ENCODE measurements at places on chromosomes 4 and X. TPM values are rescaled to one million over a fixed set of nuclear protein-coding genes. Genes with fewer than 3 reads are reported as not detected.

GRCh38 chr4:165328708-165329107 lies 1.2 kb downstream of the MSMO1 start:
- DNase-seq = no peak

- no peak for DNase-seq
Observed at GRCh38 chr4:90536408-90536807, 409.2 kb downstream of the CCSER1 start.

DNA sequence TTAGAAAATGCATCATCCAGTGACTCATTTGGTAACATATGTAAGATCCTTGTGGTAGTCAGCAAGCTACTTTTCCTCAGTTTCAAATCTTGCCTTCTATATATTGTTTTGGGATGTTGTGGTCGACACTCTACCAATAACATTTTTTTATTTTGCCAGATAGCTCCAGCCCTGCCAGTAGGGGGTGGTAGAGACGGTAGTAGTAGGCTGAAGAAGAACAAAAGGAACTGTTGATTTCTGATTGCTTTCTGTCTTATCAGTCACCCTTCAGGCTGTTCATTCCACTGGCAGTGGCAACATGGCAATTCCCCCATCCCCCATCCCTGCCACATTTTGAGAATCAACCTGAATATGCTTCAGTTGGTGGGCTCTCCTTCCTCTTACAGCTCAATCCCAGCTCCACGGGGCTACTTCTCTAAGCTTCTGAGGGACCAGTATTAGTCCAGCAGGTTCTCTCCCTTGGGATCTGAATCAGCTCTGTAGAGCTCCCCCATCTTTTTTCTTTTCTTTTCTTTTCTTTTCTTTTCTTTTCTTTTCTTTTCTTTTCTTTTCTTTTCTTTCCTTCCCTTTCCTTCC lies 171.5 kb upstream of the VEGFC start:
- DNase-seq = no peak

DNA sequence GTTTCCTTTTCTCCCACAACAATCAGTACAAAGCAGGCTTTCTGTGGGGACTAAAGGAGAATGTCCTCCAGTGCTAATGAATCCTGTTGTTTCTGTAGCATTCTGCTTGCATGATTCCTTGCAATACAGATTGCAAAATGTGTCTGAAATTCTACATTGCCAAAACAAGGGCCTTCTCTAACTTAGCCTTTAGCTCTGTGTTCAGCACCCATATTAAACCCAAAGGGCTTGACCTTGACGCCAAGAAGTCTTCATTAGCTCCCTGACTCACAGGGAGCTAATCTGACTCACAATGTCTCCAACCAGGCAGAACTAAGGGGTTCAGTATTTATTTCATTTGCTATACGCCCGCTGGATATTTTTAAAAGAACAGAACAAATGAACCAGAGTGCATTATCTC lies 241.4 kb upstream of the CLNK start:
- no peak for DNase-seq

GRCh38 chr4:76205476-76205875 lies 8.1 kb downstream of the SCARB2 start:
- DNase-seq = no peak

DNA sequence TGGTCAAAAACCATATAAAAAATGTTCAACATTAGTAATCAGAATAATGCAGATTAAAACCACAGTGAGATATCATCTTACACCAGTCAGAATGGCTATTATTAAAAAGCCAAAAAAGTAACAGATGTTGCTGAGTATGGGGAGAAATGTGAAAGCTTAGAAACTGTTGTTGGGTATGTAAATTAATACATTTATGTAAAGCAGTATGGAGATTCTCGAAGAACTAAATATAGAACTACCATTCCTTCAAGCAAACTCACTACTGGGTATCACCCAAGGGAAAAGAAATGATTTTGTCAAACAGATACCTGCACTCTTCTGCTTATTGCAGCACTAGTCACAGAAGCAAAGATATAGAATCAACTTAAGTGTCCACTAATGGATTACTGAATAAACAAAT lies 576.4 kb upstream of the EPHA5 start:
- DNase-seq = no peak

DNA sequence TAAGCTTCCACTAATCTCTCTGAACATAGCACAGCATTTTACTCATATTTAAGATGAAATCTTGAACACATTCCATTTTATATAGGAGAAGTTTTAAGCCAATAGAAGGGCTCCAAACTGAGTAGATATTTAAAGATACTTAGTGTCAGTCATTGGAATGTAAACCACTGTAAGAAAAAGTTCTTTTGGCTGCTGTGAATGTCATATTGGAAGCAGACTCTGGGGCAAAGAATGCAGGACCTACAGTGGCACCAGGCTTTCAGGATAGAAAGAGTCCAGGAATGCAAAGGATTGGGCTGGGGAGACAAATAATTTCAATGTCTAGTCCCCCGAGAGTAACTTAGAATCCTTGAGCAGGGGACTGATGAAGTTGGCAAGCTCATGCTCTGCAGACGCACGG lies 1047.7 kb downstream of the STIM2 start:
- no peak for DNase-seq

DNA sequence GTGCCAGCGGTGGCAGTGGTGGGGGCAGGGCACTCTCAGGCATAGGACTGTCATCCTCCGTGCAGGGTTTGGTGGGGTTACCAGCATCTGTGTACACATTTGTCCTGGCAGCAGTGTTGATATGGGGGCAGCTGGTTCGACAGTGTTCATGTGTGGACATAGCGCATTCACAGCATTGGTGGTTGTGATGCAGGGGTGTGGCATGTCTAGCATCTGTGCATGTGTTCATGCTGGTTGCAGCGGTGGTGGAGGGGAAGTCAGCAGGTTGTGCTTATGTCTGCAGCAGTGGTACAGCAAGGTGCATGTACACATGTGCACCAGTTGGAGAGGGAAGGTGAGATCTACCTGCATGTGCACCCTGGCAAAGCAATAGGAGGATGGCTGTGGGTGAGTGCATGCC lies 75.3 kb upstream of the ZXDB start:
- DNase-seq = no peak

The ASIC5 gene
- total RNA-seq = not detected

Data from esophagus squamous epithelium (tissue), 5 donors.